WTC11 (cell line): ENCODE measurements at places on chromosomes 3 and 15. TPM values are rescaled to one million over a fixed set of nuclear protein-coding genes. Genes with fewer than 3 reads are reported as not detected.

FETUB gene
- total RNA-seq = not detected in 3 replicates

ZMAT3 gene
- 19.8 to 24.1 TPM (median 20.1 TPM) in 3 replicates for total RNA-seq

GNAT1 gene
- 0.13 to 0.39 TPM (median 0.14 TPM) in 3 replicates for total RNA-seq

ITPKA gene
- total RNA-seq = 0.50 to 1.2 TPM (median 0.62 TPM) in 3 replicates

ACKR2 gene
- 0.28 to 0.41 TPM (median 0.39 TPM) in 3 replicates for total RNA-seq

LMOD3 gene
- total RNA-seq = not detected in 3 replicates

SV2B gene
- 0.64 to 1.4 TPM (median 0.82 TPM) in 3 replicates for total RNA-seq

CACNA2D3 gene
- total RNA-seq = 4.0 to 5.0 TPM (median 4.9 TPM) in 3 replicates

STRA6 gene
- 20.1 to 23.2 TPM (median 21.7 TPM) in 3 replicates for total RNA-seq

CCDC39 gene
- total RNA-seq = 0.44 to 0.98 TPM in 2 of 3 replicates, not detected in the other

RLBP1 gene
- total RNA-seq = not detected in 3 replicates

GOLGA8G gene
- total RNA-seq = not detected in 3 replicates

GATA2 gene
- total RNA-seq = 1.3 to 1.6 TPM (median 1.5 TPM) in 3 replicates

IL5RA gene
- not detected in 3 replicates for total RNA-seq

CA12 gene
- total RNA-seq = 2.8 to 3.3 TPM (median 2.8 TPM) in 3 replicates

SLC2A2 gene
- 0.16 TPM in 1 of 3 replicates, not detected in the others for total RNA-seq

DCBLD2 gene
- total RNA-seq = 44.5 to 47.9 TPM (median 46.5 TPM) in 3 replicates

ZNF80 gene
- not detected in 3 replicates for total RNA-seq

RAD51 gene
- 29.7 to 36.4 TPM (median 31.0 TPM) in 3 replicates for total RNA-seq

AGBL1 gene
- total RNA-seq = 0.07 TPM in 1 of 3 replicates, not detected in the others

CMTM8 gene
- total RNA-seq = 9.0 to 11.2 TPM (median 9.1 TPM) in 3 replicates

SAXO2 gene
- 1.9 to 3.8 TPM (median 2.7 TPM) in 3 replicates for total RNA-seq
